ENCODE measurements at places on chromosomes 7 and 10.

GRCh38 chr10:91312382-91312733 lies 91.9 kb downstream of the PCGF5 start:
- no peak for DNase-seq

- DNase-seq = no peak
These were observed 124.5 kb upstream of the RET start for GRCh38 chr10:42952349-42952748.

- no peak for DNase-seq
These were observed 349.3 kb upstream of the VWC2 start for GRCh38 chr7:49424109-49424508.

DNA sequence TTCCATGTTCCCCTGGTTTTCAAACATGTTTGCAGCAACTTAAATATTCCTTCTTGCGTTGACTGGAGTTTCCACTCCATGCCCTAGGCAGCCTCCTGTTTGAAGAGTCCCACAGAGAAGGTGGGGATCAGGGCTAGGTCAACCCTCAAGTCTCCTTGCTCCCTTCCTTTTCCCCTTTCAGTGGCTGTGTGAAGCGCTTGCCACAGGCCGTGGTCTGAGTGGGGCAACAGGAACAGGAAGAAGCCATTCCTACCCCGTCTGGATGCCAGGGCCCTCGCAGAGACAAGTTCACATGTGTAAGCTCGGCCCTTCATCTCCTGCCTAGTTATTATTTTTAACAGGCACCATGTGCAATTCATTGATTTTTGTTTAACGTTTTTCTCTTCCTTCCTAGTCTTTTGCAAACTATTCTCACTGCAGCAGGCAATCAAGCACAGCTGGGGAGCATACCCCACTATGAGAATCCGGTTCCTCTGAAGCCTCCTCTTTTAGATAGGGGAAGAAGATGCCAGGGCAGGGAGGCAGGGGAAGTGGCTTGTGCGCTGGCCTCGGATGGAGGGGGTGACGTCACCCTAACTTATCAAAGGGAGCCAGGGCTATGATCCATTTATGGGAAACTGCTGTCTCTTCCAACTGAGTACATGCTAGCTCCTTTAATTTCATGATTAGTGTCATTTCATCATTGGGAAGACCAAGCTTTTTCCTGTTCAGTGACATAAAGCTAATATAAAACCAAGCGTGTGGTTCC lies 64.2 kb downstream of the PRLHR start:
- peak; percentile 48 for DNase-seq

DNA sequence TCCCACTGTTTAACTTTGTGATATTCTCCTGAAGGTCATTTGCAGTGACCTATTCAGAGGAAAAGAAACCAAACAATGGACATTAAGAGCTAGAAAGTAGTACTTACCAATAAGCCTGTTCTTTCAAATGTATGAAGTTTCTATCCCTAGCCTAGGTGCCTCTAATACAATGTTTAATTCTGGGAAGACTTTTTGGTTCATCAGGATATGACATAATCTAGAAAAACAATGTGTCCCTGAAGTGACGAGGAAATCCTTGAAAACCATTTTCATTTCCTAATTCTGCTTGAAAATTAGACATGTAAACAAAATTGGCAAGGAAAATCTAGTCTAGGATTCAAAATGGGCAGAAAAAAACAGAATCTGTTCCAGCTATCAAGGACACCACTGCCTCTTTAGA lies 36.1 kb downstream of the ARHGAP19 start:
- no peak for DNase-seq

DNA sequence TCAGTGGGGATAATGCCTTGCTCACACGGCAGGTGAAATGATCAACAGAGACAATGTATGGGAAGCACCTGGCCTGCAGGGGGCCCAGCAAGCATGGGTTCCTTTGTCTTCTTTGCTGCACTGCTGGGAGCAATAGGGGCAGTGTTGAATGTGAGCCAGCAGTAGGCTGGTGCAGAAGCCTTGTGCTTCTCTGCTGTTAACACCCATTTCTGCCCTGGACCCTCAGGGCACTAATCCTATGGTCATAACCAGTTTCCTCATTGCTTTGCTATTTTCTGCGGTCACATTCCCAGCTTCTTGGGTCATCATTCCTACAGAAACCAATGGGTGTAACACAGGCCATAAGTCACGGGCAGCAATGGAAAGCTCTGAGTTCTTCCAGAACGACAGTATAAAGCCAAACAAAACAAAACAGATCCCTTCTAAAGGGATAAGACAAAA lies 10.9 kb upstream of the LGI1 start:
- DNase-seq = no peak

DNA sequence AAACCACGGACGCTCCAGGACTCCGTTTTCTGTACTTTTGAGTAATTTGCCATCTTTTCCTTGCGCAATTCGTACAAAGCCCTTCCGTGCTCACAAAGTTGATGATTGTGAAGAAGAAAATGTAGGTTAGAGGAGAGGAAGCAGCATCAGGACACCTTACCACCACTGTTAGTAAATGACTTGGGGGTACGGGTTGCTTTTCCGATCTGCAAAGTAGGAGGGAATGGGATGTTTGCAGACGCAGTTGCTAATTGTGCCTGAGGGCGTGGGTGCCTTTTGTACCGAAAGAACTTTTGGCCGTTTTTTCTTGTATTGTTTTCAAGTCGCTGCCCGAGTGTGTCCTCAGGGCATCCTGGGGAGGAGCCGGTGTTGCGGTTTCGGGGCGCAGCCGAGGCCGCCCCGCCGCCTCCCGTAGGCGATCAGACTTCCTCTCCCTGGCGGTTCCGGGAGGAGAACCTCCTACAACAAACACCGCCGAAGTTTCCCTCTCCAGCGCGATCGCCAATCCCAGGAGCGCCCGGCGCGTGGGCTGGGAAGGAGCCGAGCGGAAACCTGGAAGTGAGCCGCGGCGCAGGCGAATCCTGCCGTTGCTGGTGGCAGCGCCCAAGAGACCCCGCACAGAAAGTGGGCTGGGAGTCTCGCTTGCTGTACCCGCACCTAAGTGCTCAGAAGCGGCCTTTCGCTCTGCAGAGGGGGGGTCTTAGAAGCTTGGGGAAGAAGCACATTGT lies 1.0 kb downstream of the PRR15 start:
- no peak for DNase-seq

- DNase-seq = peak; percentile 67
These were observed 164.6 kb upstream of the CDCA7L start for GRCh38 chr7:22110227-22110839.
